LHCN-M2 (cell line): ENCODE measurements at places on chromosomes 16 and 17.
A peak's percentile ranks its signal among the peaks of the same experiment; 100 is the strongest.

- no peak for DNase-seq
These were observed 112.3 kb upstream of the CLEC3A start for GRCh38 chr16:77910021-77910420.

DNA sequence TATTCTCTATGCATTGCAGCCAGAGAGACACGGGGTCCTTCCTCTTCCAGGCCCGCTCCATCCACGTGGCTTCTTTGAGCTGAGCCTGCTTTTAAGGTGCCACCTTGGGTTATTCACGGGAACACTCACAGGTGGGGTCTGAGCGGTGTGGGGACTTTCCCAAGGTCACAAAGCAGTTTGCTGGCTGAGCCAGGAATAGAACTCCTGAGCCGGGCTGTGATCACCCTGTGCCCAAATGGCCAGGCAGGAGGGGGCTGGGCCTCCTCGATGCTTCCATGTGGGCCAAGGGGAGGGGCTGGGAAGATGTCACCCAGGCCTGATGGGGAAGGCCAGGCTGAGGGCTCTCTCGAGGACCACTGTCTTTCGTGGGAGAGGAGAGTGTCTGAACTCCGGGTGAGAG is 13.0 kb upstream of the GSE1 start:
- DNase-seq = no peak

GRCh38 chr17:17509601-17510425 is 13.6 kb upstream of the RASD1 start:
- DNase-seq = no peak

- DNase-seq = no peak
These were observed 52.6 kb downstream of the RNF213 start for GRCh38 chr17:80313160-80313829.

DNA sequence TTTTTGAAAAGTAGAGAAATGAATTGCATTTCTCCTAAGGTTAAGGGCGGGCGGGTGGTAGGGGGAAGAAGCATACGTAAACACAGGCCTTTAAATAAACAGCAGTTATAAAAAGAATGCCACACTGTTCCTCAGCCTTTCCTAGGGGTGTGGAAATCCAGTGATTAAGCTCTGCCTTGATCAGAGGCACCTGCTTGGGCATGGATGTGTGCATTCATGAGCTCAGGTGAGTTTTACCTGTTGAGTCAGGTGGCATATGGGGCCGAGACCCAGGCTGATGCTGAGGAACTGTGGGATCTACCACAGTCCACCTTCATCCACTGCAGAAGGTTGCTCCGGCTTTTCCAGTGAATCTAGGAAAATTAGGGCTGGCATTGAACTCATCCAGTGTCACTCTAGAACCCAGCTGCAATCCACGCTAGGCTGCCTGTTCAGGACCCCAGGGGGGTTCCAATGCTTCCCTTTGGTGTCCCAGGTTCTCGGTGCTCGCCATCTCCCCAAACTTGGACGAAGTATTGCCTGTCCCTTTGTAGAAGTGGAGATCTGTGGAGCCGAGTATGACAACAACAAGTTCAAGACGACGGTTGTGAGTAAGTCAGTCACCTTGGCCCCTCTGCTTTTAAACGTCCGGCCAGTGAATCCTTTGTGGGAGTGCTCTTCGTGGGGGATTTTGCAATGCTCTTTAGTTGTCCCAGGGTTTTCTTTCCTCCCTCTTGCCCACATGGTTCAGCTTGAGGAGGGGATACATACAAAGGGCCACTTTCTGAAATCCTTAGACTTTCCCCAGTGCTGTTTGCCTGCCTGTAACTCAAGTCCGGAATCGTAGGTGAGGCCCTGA is 72.7 kb downstream of the SDR42E1 start:
- DNase-seq = no peak

DNA sequence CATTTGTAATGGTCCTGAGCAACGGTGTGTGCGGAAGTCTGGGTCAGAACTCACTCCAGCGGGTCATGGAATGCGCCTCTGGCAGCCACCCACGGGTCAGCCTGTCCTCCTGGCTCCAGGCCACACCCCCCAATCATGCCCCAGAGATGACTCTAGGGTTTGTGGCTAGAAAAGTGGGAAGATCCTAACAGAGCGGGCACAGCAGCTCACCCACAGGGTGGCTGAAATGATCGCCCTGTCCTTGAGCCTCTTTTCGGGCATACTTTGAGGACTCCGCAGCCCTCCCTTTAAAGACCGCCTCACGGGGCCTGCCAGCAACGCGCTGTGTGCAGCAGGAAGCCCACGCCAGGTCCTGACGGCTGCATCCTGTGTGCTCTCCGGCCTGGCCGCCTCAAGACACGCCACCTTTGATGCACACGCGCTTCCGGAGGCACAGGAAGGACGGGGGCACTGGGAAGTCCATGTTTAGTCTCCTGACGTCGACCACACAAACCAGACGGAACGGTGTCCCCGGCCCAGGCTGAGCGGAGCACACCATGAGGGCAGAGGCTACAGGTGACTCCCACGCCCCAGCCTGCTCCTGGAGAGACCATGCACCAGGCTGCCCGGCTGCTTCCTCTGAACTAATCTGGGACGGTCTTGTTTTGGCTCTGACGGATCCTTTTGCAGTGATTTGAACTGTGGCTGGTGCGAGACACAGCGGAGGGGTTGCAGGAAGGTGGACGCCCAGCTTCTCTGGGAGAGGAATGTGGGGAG is 92.9 kb downstream of the TBC1D16 start:
- peak; percentile 78 for DNase-seq

DNA sequence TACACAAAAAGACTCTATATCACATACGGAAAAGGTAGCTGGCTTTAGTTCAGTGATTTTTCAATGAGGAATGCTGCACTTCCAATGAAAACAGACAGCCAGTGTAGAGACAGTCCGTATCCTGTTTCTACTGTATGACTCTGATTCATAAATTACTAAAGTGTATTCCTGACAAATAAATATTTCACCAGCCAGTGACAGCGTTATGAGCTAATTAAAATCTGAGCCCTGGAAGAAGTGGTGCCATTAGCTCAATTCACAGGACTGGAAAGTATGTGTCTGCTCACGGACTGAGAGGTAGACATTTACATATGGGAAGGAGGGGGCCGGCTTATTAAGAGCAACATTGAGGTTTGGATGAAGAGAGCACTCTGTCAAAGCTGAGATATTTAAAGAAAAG is 207.9 kb upstream of the RBFOX1 start:
- no peak for DNase-seq

GRCh38 chr16:81551151-81551808 is 106.7 kb downstream of the CMIP start:
- peak; percentile 8 for DNase-seq

GRCh38 chr17:60559659-60559994 is 33.6 kb upstream of the APPBP2 start:
- no peak for DNase-seq

DNA sequence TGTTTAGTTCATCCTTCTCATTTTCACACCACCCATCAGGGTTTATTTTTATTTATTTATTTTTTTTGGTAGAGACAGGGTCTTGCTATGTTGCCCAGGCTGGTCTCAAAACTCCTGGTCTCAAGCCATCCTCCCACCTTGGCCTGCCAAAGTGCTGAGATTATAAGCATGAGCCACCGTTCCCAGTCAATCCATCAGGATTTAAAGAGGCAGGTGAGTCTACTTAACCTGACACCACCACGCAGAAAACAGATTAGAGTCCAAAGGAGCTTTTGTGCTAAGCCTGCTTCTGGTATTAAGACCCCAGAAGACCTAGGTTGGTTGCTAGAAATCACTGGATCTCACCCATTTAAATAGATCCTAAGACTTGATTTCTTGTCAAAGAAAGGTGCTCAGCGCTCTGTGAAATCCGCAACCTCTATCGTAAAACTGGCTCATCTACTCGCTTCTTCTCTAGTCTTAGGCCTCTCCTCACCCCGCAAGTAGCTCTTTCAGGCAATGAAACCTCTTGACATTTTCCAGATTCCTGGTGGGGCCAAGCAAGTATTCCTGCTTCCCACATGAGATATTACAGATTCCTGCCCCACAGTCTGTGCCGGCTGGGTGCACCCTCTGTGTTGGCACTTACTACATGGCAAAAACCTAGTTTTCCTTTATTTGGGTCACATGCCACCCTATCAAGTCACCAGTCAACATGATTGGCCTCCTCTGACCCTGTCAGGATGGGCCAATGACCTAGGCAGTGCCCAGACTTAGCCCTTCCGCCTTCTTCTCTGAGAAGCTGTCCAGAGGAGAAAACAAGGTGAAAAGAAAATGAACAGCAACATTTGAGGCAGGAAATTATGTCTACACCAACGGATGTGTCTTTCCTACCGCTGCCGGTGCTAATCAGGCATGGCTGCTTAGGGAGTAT is 9.0 kb downstream of the PITPNA start:
- DNase-seq = no peak

DNA sequence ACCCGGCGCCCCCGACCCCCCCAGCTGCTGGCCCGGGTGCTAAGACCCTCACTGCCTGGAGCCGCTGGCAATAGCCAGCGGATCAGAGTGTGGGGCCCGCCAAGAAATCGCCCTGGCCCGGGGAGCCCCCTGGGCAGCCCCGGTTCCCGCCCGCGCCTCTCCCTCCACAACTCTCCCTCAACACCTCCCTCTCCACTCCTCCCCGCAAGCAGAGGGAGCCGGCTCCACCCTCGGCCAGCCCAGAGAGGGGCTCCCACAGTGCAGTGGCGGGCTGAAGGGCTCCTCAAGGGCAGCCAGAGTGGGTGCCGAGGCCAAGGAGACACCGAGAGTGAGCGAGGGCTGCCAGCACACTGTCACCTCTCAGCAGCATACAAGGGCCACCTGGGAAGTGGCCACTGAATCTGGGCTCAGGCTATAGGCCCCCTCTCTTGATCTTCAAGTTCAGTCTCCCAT is 385.5 kb downstream of the SEC14L1 start:
- DNase-seq = no peak

DNA sequence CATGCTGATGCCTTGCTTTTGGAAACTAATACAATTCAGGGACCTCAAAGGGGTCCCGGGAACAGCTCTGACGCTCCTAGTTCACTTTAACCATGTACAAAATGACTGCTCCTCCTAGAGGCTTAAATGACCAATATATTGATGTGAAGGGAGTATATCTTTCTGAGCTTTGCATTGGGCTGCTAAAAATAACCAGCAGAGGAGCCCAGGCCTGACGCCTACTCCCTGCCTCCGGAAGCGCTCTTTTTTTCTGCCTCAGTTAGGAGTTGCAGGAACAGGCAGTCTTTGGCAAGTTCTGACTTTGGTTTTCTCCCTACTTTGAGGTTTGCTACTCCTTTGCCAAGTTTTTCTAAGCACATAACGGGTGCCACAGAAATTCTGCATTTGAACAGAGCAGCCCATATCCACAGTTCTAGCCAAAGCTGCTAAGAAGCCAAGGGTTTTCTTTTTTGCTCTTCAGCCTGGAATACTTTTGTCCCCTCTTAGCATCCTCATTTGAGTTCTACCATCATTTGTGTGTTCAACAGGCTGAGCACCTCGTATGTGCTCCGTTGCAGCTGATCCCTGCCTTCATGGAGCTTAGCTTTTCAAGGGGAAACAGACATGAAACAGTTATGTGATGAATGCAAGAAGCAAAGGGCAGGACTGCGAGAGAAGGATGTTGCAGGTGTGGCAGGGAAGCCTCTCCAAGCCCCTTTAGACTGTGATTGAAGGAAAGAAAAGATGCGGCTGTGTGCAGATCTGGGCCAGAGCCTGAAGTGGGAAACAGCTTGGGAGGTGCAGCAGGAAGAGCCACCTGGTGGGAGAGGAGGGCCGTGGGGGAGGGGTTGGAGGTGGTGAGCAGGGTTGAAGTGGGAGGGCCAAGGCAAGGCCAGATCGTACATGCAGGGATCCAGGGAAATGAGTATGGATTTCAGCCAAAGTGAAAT is 2.8 kb upstream of the NAGPA start:
- DNase-seq = no peak

GRCh38 chr17:81471818-81472456 is 40.7 kb downstream of the ACTG1 start:
- DNase-seq = no peak

GRCh38 chr16:19502395-19503131 is 19.3 kb downstream of the GDE1 start:
- DNase-seq = peak; percentile 70

GRCh38 chr17:61875804-61876203 is 12.5 kb upstream of the BRIP1 start:
- DNase-seq = no peak
